ENCODE measurements at places on chromosomes 11 and 22. TPM values are rescaled to one million over a fixed set of nuclear protein-coding genes. Genes with fewer than 3 reads are reported as not detected.

DCPS gene
- 17.2 TPM for total RNA-seq

DUSP8 gene
- 1.4 TPM for total RNA-seq

ADM gene
- 46.9 TPM for total RNA-seq

SH3BP1 gene
- total RNA-seq, result 122 TPM

TENM4 gene
- not detected for total RNA-seq

GRCh38 chr11:7893796-7894195 is 37.3 kb downstream of the OR10A6 start:
- no peaks in the 10 kb centered on the region for H3K36me3 ChIP-seq
- no peaks in the 10 kb centered on the region for H3K4me1 ChIP-seq

- no peak overlapping the region for H3K27ac ChIP-seq
- no peaks in the 10 kb centered on the region for H3K36me3 ChIP-seq
- DNase-seq, result no peak
- H3K27me3 ChIP-seq, result no peaks in the 10 kb centered on the region
- no peak overlapping the region for H3K4me3 ChIP-seq
These were observed 20.3 kb downstream of the MRGPRD start for GRCh38 chr11:68960294-68961071.

GRCh38 chr11:80338231-80338630 is 897.4 kb upstream of the TENM4 start:
- no peaks in the 10 kb centered on the region for H3K4me1 ChIP-seq
- no peaks in the 10 kb centered on the region for H3K27me3 ChIP-seq
- H3K36me3 ChIP-seq, result no peaks in the 10 kb centered on the region
- no peak overlapping the region for H3K4me3 ChIP-seq
- H3K27ac ChIP-seq, result no peak overlapping the region

- H3K4me1 ChIP-seq, result peaks cover 2% of the 10 kb centered on the region
- no peak for DNase-seq
- no peak overlapping the region for H3K27ac ChIP-seq
- H3K4me3 ChIP-seq, result no peak overlapping the region
- H3K36me3 ChIP-seq, result no peaks in the 10 kb centered on the region
These were observed 31.8 kb downstream of the YPEL1 start for GRCh38 chr22:21703684-21704316.

- no peak for DNase-seq
- H3K36me3 ChIP-seq, result no peaks in the 10 kb centered on the region
- H3K4me1 ChIP-seq, result no peaks in the 10 kb centered on the region
- no peaks in the 10 kb centered on the region for H3K27me3 ChIP-seq
- H3K27ac ChIP-seq, result no peak overlapping the region
These were observed 174.3 kb upstream of the FAT3 start for GRCh38 chr11:92050305-92050704.

DNA sequence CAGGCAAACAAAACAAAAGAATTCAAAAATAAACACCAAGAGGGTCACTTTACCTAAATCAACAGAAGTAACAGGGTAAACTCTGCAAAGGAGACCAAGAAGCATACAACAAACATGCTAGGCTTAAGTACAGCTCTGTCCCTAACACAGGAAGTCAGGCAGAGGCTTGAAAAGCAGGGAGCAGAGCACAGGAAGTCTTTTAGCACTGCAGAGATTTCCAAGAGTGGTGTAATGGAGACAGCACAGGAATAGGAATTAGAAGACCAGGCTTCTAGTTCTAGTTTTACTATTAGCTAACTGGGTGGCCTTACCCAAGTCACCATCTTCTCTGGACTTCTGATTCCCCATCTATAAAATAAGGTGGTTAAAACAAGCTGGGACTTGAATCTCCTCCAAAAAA is 1.9 kb downstream of the RBFOX2 start:
- H3K36me3 ChIP-seq, result no peaks in the 10 kb centered on the region
- no peak overlapping the region for H3K4me3 ChIP-seq
- H3K4me1 ChIP-seq, result peaks cover 22% of the 10 kb centered on the region

GRCh38 chr11:92703449-92703830 is 266.0 kb upstream of the MTNR1B start:
- no peak overlapping the region for H3K4me3 ChIP-seq
- no peaks in the 10 kb centered on the region for H3K4me1 ChIP-seq
- H3K27ac ChIP-seq, result no peak overlapping the region
- no peaks in the 10 kb centered on the region for H3K27me3 ChIP-seq
- no peak for DNase-seq
- H3K36me3 ChIP-seq, result no peaks in the 10 kb centered on the region

Data from activated CD8-positive, alpha-beta T cell treated with anti-CD3 and anti-CD28 coated beads for 36 hours (primary cell).